Uterus (tissue), 4 donors: ENCODE measurements at places on chromosomes 12 and 14.
A peak's percentile ranks its signal among the peaks of the same experiment; 100 is the strongest.

GRCh38 chr12:105928436-105928835, 210.3 kb downstream of the NUAK1 start:
- H3K27ac ChIP-seq: no peak overlapping the region
- H3K4me1 ChIP-seq: no peaks in the 10 kb centered on the region
- H3K36me3 ChIP-seq: no peaks in the 10 kb centered on the region
- DNase-seq: no peak

DNA sequence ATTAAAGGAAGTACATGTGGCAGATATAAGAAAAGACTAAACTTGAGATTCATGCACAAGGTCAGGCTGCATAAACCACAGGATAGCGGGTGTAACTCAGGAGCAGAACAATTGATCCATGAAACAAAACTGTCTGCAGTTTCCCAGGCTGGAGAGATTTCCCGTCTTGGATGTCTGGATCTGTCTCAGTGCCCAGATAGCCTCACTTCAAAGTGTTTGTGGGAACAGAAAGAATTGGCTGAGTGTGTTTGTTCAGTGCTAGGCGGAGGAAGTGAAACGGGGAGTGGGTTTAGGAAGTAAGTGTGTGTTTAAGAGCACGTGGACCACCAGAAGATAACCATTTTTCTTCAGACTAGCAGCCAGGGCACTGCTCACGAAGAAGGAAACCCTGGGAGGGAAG, 1.4 kb upstream of the RNASE10 start:
- no peaks in the 10 kb centered on the region for H3K4me1 ChIP-seq
- H3K27me3 ChIP-seq: no peaks in the 10 kb centered on the region
- H3K27ac ChIP-seq: no peak overlapping the region
- H3K4me3 ChIP-seq: no peak overlapping the region
- no peaks in the 10 kb centered on the region for H3K36me3 ChIP-seq

- no peak for DNase-seq
- no peaks in the 10 kb centered on the region for H3K36me3 ChIP-seq
- H3K4me3 ChIP-seq: no peak overlapping the region
- no peak overlapping the region for H3K27ac ChIP-seq
- no peaks in the 10 kb centered on the region for H3K4me1 ChIP-seq
These were observed 29.3 kb upstream of the DAAM1 start for GRCh38 chr14:59159169-59159568.

DNA sequence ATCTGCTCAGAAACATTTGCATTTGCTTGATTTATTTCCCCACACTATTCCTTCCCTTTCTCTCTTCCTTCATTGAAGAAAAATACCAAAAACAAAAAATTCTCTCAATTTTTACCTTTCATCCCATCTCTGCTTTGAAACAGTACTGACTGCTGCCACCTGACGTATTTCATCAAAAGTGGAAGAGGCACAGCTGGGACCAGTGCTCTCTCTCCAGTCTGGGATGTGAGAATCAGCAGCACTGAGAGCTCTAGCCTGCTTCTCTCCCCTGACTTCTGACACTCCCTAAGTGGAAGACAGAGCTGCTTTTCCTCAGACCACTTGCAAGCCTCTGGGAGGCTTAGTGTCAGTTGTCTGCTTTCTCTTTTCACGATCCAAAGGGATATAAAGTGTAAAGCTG, 36.9 kb downstream of the TTLL5 start:
- H3K4me3 ChIP-seq: no peak overlapping the region
- no peak overlapping the region for H3K27ac ChIP-seq
- no peak for DNase-seq

DNA sequence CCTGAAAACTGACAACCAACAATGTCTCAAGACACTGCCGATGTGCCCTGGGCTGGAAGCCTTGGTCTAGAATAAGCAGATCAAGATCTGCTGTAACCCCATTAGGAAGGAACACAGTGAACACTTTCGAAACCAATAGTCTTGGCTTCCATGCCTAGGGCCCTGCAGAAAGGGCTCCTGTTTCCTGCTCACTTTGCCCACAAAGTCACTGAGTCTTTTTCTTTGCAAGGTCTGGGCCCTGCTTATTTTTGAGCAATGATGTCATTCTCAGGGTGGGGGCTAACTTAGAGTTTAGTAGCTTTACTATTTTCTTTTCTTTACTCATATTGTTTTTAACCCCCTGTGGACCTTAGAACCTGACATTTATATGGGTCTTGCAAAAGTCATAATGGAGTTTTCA, 704.2 kb upstream of the TMEM132C start:
- H3K36me3 ChIP-seq: no peaks in the 10 kb centered on the region
- no peaks in the 10 kb centered on the region for H3K27me3 ChIP-seq
- DNase-seq: no peak
- H3K4me3 ChIP-seq: no peak overlapping the region

DNA sequence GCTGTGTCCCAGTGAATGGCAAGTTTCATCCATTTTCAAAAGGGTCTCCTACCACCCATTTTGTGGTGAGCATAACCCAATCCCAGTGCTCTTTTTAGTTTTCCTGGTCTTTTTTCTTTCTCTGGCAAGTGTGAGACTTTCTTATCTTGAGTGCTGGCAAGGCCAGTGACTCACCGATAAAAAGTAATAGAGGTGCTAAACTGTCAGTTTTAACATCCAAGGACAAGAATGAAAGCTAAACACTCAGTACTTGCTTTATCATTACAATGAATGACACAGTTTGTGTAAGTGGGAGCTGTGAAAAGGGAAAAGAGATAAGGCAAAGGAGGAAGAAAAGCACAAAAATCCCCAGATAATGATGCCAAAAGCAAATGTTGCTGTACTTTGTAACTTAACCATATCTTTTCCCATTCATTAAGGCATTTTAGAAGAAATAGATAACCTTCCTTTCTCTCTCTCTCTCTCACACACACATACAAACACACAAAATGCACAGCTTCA, 4.9 kb upstream of the LRIG3 start:
- no peaks in the 10 kb centered on the region for H3K4me1 ChIP-seq
- H3K4me3 ChIP-seq: no peak overlapping the region
- no peaks in the 10 kb centered on the region for H3K27me3 ChIP-seq

DNA sequence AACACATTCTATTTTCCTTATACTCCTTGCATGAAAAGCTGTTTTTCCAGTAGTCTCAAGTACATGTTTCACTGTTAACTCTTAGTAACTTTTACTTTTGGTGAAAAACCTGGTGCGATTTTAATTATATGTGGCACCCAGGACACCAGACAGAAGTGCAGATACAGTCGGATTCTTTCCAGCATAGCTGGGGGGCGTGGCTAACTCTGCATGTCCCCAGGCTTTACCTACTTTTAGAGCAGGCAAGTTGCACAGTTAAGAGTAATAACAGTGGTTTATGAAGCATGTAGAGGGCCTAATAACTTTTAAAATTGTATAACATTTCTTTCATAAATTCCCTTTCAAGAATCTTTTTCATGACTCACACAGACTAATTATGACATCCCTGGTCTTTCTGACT, 70.7 kb downstream of the HSD17B6 start:
- no peak overlapping the region for H3K4me3 ChIP-seq
- H3K4me1 ChIP-seq: no peaks in the 10 kb centered on the region
- no peak overlapping the region for H3K27ac ChIP-seq
- no peak for DNase-seq

DNA sequence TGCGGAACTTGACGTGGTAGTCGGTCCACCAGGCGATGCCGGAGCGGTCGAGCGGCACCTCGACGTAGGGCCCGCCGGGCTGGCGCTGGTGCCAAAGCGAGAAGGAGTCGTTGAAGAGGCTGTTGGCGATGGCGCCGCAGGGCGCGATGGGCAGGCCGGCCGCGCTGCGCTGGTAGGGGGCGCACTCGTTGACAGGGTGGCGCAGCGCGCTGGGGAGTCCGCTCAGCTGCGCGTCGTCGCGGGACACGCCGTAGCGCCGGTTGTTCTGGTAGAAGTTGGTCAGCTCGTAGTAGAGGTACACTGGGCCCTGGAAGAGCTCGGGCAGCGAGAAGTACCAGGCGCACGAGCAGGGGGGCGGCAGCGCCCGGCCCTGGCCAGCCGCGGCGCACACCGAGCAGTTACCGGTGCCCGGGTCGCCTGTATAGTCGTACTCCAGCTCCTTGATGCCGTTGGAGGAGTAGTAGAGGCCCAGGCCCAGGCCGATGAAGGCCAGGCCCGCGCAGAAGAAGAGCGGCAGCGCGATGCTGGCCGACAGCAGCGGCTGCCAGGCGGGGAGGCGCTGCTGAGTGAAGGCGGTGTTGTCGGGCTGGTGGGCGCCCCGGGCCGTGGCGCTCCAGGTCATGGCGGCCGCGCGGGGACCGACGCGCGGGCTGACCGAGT, 482 bp downstream of the TMEM30B start:
- peak; percentile 22 for DNase-seq
- peak overlapping the region; percentile 19 for H3K4me3 ChIP-seq
- peak overlapping the region; percentile 70 for H3K27ac ChIP-seq
- peaks cover 25% of the 10 kb centered on the region for H3K27me3 ChIP-seq

- no peak overlapping the region for H3K4me3 ChIP-seq
- DNase-seq: no peak
- no peaks in the 10 kb centered on the region for H3K36me3 ChIP-seq
These were observed 105.8 kb upstream of the SINHCAF start for GRCh38 chr12:31431721-31432240.

GRCh38 chr14:100221533-100222223, 17.3 kb upstream of the YY1 start:
- H3K27ac ChIP-seq: peak overlapping the region; percentile 36
- H3K36me3 ChIP-seq: no peaks in the 10 kb centered on the region
- H3K4me1 ChIP-seq: no peaks in the 10 kb centered on the region
- H3K27me3 ChIP-seq: no peaks in the 10 kb centered on the region
- peak; percentile 35 for DNase-seq
- H3K4me3 ChIP-seq: peak overlapping the region; percentile 17

GRCh38 chr12:109695961-109696461, 17.6 kb upstream of the FAM222A start:
- no peak for DNase-seq
- no peaks in the 10 kb centered on the region for H3K36me3 ChIP-seq
- no peaks in the 10 kb centered on the region for H3K27me3 ChIP-seq
- no peak overlapping the region for H3K4me3 ChIP-seq

GRCh38 chr14:87434680-87435079, 558.3 kb downstream of the GALC start:
- H3K4me1 ChIP-seq: no peaks in the 10 kb centered on the region
- H3K36me3 ChIP-seq: no peaks in the 10 kb centered on the region
- no peaks in the 10 kb centered on the region for H3K27me3 ChIP-seq
- H3K4me3 ChIP-seq: no peak overlapping the region
